HT1080 (cell line): ENCODE measurements at places on chromosomes 2 and 18. TPM values are rescaled to one million over a fixed set of nuclear protein-coding genes. Genes with fewer than 3 reads are reported as not detected.

The PLGLB1 gene
- 0.17 TPM in 1 of 2 replicates, not detected in the other for total RNA-seq

The REG3G gene
- 0.23 TPM in 1 of 2 replicates, not detected in the other for total RNA-seq

The CNGA3 gene
- total RNA-seq, result not detected in 2 replicates

The SERPINB10 gene
- not detected in 2 replicates for total RNA-seq

The SLC9A4 gene
- total RNA-seq, result not detected in 2 replicates

The SPAST gene
- total RNA-seq, result 10.0 and 12.7 TPM in 2 replicates

The PLCD4 gene
- total RNA-seq, result 1.7 and 2.4 TPM in 2 replicates
